ENCODE measurements at places on chromosomes 13 and 19. TPM values are rescaled to one million over a fixed set of nuclear protein-coding genes. Genes with fewer than 3 reads are reported as not detected.

The CERS1 gene
- total RNA-seq: not detected

The GGN gene
- 0.23 TPM for total RNA-seq

The CEACAM21 gene
- total RNA-seq: 38.1 TPM

The IFNL2 gene
- total RNA-seq: not detected

The RNF225 gene
- total RNA-seq: 1.9 TPM

The ZIM2 gene
- total RNA-seq: not detected

The PLIN5 gene
- 2.3 TPM for total RNA-seq

The SPTBN4 gene
- total RNA-seq: 0.66 TPM

The KLK3 gene
- not detected for total RNA-seq

The MYADM gene
- total RNA-seq: 163 TPM

The PGLYRP1 gene
- total RNA-seq: not detected

The NAPSA gene
- total RNA-seq: 2.8 TPM

The POU4F1 gene
- total RNA-seq: 0.12 TPM
